ENCODE measurements at places on chromosomes 6 and 20. TPM values are rescaled to one million over a fixed set of nuclear protein-coding genes. Genes with fewer than 3 reads are reported as not detected.

SYNE1 gene
- total RNA-seq: 304 TPM

SIRPG gene
- total RNA-seq: 0.18 TPM

PTCHD4 gene
- 2.1 TPM for total RNA-seq

HLA-DQB1 gene
- total RNA-seq: 3.0 TPM

MYCT1 gene
- total RNA-seq: 15.0 TPM

PRRT1 gene
- total RNA-seq: 1.9 TPM

RHAG gene
- 6.7 TPM for total RNA-seq

FAM110A gene
- total RNA-seq: 11.6 TPM

TAAR8 gene
- not detected for total RNA-seq

HRH3 gene
- total RNA-seq: 0.23 TPM

GGTLC1 gene
- not detected for total RNA-seq

VSTM2L gene
- 4.7 TPM for total RNA-seq

PRL gene
- total RNA-seq: 0.58 TPM

DEFB115 gene
- not detected for total RNA-seq

SRMS gene
- 0.12 TPM for total RNA-seq

KIFC1 gene
- 17.9 TPM for total RNA-seq

GABRR1 gene
- total RNA-seq: 2.0 TPM

BACH2 gene
- total RNA-seq: 15.6 TPM

RALGAPA2 gene
- 25.2 TPM for total RNA-seq

MICB gene
- 3.6 TPM for total RNA-seq
